CD8-positive, alpha-beta T cell (primary cell): ENCODE measurements at places on chromosomes 2 and 18.

DNA sequence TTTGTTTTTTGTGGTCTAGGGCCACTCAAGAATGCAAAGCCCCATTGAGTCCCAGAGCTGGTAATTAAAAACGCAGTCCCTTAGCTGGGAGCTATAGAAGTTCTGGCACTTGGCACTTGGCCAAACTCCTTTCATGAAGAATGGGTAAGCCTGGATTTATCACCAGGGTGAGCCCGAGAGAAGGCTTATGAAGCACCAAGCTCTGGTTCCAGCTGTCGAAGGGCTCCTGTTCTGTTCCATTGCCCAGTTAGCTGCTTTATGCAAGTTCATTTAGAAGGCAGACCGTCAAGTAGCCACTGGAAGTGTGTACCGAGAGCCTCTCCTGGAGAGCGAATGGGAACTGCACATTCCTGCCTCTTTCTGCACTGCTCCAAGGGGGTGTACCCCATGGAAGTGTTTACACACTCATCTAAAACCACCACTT, 14.2 kb downstream of the ECEL1 start:
- DNase-seq = no peak

GRCh38 chr2:200306196-200306930, at the start of gene SPATS2L:
SPATS2L (plus strand) TSS chr2:200306693; CDS start chr2:200389245, 82,552 bp downstream.
- peak; percentile 55 for DNase-seq

GRCh38 chr2:239151201-239152131, 249.4 kb downstream of the HDAC4 start:
- no peak for DNase-seq

DNA sequence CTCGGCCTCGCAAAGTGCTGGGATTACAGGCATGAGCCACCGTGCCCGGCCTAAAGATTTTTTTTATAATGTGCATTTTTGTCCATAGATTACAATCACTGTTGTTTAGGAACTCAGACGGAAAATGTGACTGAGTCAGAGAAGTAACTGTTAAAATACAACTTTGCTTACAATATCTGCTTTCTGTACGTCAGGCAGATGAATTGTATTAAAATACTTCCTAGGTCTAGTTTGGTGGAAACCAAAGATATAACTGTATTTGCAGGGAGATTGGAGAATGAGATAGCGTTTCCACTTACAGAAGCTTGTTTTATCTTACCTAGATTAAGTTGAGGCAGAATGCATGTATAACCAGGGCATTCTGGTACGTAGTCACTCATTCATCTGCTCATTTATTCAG, 36.7 kb downstream of the ASAP2 start:
- no peak for DNase-seq

DNA sequence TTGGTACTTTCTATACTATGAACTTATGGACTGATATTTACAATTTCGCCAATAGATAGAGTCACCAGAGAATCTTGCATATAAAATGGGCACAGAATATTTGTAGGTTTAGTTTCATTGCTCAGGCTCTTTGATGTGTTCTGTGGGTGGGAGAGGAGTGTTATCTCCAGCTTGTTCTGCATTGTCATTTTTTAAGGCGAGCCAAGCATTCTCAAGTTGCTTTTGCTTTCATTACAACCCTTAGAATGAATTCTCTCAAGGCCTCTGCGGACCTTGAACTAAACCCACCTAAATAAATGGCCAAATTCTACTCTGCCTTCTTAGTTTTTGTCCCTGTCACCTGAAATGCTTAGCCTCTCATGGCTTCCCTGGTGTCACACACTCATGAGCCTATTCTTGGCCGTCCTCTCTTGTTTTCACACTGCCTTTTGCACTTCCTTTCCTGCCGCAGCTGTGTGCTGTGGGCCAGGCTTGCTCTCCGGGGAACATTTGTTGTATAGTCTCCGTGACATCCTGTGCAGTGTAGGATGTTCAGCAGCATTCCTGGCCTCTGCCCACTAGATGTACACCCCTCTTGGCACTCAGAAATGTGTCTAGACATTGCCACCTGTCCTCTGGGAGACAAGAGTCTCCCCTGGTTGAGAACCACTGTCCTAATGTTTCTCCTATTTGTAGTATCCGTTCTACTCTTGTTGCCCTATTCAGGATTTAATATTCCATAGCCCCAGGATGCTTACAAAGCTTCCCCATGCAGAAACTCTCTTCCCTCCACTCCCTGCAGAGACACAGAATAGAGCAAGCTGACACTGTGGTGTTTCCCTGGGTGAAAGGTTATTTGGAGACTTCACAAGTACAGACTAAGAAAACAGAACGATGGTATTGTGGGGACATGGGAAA, 255.6 kb downstream of the PTPRM start:
- no peak for DNase-seq
